ENCODE measurements at places on chromosomes 4 and X. TPM values are rescaled to one million over a fixed set of nuclear protein-coding genes. Genes with fewer than 3 reads are reported as not detected.

The ARL9 gene
- total RNA-seq = 0.19 TPM

The ABCG2 gene
- total RNA-seq = 7.8 TPM

The PTCHD1 gene
- 0.06 TPM for total RNA-seq

The MAOA gene
- 250 TPM for total RNA-seq

The USP17L28 gene
- total RNA-seq = not detected

The SH3RF1 gene
- 28.5 TPM for total RNA-seq

The GAGE12H gene
- not detected for total RNA-seq

The DIPK2B gene
- 50.3 TPM for total RNA-seq

The TMSB15B gene
- total RNA-seq = 0.96 TPM

The PNMA6A gene
- total RNA-seq = 1.8 TPM

The SEPTIN6 gene
- total RNA-seq = 19.2 TPM

The F9 gene
- not detected for total RNA-seq

The HS6ST2 gene
- 0.46 TPM for total RNA-seq

The ZNF630 gene
- 1.3 TPM for total RNA-seq

The GPR143 gene
- total RNA-seq = 1.6 TPM

The LARP1B gene
- total RNA-seq = 26.5 TPM

The NXF2B gene
- total RNA-seq = not detected

The CENPVL2 gene
- not detected for total RNA-seq

The PITX2 gene
- 0.36 TPM for total RNA-seq

The CCNB3 gene
- 1.7 TPM for total RNA-seq

The XPNPEP2 gene
- 7.8 TPM for total RNA-seq

The MAGEA6 gene
- total RNA-seq = not detected

Measured in omental fat pad (tissue), 4 donors.